ENCODE measurements at places on chromosomes 4 and X. TPM values are rescaled to one million over a fixed set of nuclear protein-coding genes. Genes with fewer than 3 reads are reported as not detected.

Gene MMRN1
- total RNA-seq, result 26.2 TPM

Gene PDGFRA
- 144 TPM for total RNA-seq

Gene SH3RF1
- total RNA-seq, result 18.9 TPM

Gene BLOC1S4
- total RNA-seq, result 6.4 TPM

Gene WWC2
- total RNA-seq, result 50.7 TPM

Measured in subcutaneous adipose tissue (tissue), 4 donors.